ENCODE measurements at places on chromosomes 1 and 21. TPM values are rescaled to one million over a fixed set of nuclear protein-coding genes. Genes with fewer than 3 reads are reported as not detected.

DNA sequence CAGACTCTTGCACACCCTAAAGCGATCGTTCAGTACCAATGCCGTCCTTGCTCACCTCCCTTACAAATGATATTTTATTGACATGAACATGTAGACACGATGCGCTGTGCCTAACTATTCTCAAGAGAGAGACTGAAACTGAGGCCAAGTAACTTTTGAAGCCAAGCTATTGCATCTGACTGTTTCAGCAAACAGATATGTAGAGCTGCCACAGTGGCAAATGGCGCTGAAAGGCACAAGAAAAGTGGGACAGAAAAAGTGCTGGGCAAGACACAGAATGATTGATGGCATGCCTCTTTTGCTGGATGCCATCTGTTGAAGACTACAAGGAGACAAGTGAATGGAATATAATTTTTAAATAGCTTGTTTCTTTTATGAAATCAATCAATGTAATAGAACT lies 1157.2 kb upstream of the ADGRL4 start:
- no peaks in the 10 kb centered on the region for H3K27me3 ChIP-seq
- H3K27ac ChIP-seq = no peak overlapping the region
- no peaks in the 10 kb centered on the region for H3K4me1 ChIP-seq
- H3K4me3 ChIP-seq = no peak overlapping the region

DNA sequence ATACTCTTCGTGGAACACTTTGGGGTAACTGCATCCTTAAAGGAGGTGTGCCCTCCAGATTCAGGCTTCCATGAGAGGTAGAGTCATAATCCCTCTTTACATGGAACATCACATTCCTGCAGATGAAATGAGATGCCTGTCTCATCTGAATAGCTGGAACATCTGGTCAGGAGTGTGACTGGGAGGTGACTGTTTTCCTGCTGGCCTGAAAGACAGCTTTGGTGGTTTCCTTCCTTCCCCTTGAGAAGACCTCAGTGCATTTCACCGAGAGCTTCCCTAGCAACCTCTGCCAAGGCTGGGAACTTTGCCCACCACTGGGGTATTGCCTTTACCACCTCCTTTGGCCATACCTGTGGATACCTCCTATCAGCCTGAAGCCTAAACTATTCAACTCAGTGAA lies 46.7 kb upstream of the GUCA2A start:
- H3K4me3 ChIP-seq = no peak overlapping the region
- no peaks in the 10 kb centered on the region for H3K27me3 ChIP-seq
- DNase-seq = no peak
- peaks cover 18% of the 10 kb centered on the region for H3K4me1 ChIP-seq
- no peak overlapping the region for H3K27ac ChIP-seq
- H3K36me3 ChIP-seq = peaks cover 30% of the 10 kb centered on the region

DNA sequence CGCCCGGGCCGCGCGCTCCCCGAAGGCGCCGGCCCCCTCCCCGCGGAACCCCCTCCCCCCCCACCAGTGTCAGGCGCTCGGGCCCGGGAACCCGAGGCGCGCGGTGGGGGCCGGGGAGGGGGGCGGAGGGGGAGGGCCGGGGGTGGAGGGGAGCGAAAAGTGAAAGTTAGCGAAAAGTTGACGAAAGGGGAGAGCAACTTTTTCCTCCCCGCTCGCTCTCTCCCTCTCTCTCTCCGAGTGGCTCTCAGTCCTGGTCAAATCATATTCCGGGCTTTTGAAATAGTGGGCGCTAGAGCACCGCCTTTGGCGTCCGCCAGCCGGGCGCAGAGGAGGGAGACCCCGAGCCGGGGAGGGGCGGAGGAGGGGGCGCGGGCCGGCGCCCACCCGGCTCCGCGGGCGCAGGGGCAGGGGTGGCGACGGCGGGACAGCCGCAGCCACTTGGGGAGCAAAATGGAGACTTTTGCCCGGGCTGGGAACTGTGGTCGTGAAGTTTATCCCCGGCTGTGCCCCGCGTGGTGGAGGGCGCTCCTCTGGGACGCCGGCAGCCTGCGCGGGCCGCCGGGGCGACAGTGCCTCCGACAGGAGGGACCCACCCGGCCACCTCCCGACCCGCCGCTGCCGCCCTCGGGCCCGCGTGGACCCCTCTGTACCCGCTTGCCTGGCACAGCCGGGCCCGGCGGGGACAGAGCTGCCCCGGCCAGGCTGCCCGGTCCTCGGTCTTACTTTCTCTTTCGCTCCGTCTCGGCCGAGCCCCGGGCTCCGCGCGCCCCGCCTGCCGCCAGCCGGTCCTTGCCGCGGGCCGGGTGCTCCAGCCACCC lies 697 bp downstream of the PRDM16 start:
- peaks cover 15% of the 10 kb centered on the region for H3K4me1 ChIP-seq
- no peak overlapping the region for H3K27ac ChIP-seq
- H3K36me3 ChIP-seq = no peaks in the 10 kb centered on the region
- peak overlapping the region; percentile 3 for H3K4me3 ChIP-seq

- H3K27me3 ChIP-seq = no peaks in the 10 kb centered on the region
- no peaks in the 10 kb centered on the region for H3K36me3 ChIP-seq
- no peak for DNase-seq
These were observed 101.0 kb downstream of the AJAP1 start for GRCh38 chr1:4755301-4755845.

GRCh38 chr21:45643021-45643980 lies at the start of gene PCBP3:
Gene PCBP3 (plus strand): TSS chr21:45643725. CDS start chr21:45850086, 206,361 bp downstream.
- no peaks in the 10 kb centered on the region for H3K36me3 ChIP-seq
- H3K27ac ChIP-seq = no peak within 1 kb of the TSS
- peaks cover 14% of the 10 kb centered on the region for H3K27me3 ChIP-seq
- peak; percentile 96 for DNase-seq
- H3K4me3 ChIP-seq = peak within 1 kb of the TSS; percentile 24
- peaks cover 41% of the 10 kb centered on the region for H3K4me1 ChIP-seq

DNA sequence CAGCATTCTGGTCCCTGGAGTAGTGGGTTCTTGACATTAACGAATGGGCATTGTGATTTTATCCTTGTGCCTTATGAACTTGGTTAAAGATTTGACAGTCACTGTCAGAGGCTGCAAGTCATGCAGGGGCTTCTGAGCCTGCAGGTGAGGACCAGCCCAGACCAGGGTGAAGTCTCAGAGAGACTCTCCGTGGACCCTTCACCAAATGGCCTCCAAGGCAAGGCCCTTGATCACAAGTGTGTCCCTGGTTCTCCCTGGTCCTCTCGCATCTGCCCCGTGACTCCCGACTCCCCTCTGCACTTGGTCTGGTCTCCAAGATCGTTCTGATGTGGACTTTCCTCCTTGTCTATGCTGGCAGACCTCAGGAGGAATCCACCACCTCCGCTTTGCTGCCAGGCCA lies 476.5 kb upstream of the VAMP3 start:
- H3K27ac ChIP-seq = no peak overlapping the region
- H3K27me3 ChIP-seq = no peaks in the 10 kb centered on the region
- no peak overlapping the region for H3K4me3 ChIP-seq
- no peaks in the 10 kb centered on the region for H3K4me1 ChIP-seq

DNA sequence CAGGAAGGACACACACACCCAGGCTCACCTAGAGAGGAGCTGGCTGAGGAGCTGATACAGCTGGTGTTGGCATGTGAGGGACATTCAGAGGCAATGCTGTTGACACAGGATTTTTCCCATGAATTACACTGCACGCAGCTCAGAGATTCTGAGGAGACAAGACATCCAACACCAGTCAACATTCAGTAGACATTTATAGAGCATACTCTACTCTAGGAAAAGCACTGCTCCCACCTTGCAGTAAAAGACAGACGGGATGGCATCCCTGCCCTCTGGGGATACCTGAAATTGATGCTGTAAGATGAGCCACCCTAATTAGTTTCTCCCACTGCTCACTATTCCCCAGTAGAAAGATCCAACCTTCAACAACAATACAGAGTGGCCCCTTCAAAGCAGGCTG lies 5.1 kb downstream of the LYPD8 start:
- peaks cover 12% of the 10 kb centered on the region for H3K4me1 ChIP-seq
- H3K27ac ChIP-seq = no peak overlapping the region
- no peak overlapping the region for H3K4me3 ChIP-seq
- DNase-seq = no peak
- H3K36me3 ChIP-seq = no peaks in the 10 kb centered on the region

FUBP1 gene
- 202 TPM for total RNA-seq

HES2 gene
- not detected for total RNA-seq

MYBPH gene
- not detected for total RNA-seq

S100A3 gene
- not detected for total RNA-seq
